ENCODE measurements at places on chromosomes 4 and X.

DNA sequence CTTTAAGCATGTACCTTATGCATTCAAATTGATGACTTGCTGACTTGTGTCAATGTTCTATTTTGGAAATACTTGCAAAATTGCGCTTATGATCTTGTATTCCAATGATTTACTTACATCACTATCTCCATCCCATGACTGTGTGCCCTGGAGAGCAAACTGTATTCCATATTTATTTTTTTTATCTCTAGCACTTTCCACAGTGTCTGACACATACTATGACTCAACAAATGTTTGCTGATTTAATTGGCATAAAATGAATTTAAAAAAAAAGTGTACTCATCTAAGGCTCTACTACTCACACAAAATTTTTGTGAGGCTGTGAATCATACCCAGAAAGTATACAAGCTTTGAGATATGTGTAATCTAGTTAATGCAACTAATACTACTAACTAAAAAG is 1066.8 kb upstream of the ADGRL3 start:
- no peak for DNase-seq

DNA sequence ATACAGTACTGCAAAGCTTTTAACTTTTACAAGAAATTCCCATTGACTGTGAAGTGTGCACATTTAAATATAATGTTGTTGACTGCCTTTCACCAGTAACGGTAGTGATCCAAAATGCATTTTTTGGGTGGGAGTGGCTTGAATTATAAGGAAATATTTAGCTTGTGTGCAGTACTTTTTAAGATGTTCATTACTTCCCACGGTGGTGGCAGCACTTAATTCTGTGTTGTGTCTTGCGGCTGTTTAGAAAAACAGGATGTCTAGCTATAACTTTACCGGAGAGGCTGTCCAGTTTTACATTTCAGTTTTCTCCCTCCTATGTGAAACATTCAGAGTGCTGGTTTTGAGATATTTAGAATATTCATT is 1.7 kb downstream of the TMEM131L start:
- no peak for DNase-seq

- DNase-seq = no peak
These were observed 120.3 kb downstream of the UNC5C start for GRCh38 chr4:95428291-95429070.

DNA sequence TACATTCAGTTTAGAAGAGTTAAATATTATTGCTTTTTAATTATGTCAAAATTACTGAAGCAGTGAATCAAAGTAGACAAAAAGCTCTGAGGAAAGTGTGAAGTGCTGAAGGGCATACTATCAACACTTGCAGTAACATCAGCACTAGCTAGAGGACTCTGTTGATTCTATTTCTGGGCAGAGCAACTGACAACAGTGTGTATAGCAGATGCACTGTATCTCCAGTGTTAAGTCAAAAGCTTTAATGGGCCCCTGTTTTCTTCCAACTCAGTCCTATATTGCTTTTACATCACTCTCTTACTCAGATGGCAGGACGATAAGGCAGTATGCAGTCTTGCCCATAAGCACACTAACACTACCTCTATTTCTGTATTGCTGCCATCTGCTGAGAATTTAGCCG is 435.2 kb upstream of the AMOT start:
- DNase-seq = no peak

DNA sequence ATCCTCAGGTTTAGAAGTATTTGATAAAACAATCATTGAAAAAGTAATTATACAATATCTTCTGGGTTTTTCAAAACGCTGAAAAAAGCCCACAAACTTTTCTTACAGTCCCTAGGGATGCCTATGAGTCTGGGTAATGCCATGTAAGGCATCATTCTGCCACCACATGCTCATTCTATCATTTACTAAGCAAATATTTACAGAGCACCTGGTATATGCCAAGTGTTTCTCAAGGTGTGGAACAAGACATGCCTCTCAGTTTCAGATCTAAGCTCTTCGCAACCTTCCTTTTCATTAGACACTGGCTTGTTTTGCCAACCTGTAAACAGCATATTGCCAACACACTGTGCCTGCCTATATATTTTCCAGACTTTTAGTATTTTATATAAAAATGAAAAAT is 17.7 kb downstream of the MID1 start:
- no peak for DNase-seq

- DNase-seq = no peak
These were observed 8.1 kb upstream of the NDST4 start for GRCh38 chr4:115121351-115122043.

DNA sequence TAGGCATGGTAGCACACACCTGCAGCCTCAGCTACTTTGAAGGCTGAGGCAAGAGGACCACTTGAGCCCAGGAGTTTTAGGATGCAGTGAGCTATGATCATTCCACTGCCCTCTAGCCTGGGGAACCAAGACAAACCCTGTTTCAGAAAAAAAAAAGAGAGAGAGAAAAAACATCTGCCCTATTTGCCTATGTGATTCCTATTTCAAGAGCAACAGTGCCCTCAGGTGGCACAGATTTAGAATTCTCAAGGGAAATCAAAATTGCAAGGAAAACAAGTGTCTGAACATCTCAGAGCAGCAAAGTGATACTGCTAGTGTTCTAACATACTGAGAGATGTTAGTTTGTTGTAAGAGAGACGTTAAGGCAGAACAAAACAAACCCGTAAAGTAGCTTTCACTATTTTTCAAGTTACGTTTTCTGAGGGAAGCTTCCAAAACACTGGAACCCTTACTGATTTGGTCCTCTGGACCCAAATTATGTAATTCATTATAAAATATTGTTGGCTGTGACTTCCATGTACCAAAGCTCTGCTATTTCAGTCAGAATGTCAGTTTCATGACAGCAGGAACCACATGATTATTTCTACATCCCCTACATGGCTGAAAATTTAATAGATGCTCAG is 7.9 kb downstream of the BDH2 start:
- DNase-seq = no peak

DNA sequence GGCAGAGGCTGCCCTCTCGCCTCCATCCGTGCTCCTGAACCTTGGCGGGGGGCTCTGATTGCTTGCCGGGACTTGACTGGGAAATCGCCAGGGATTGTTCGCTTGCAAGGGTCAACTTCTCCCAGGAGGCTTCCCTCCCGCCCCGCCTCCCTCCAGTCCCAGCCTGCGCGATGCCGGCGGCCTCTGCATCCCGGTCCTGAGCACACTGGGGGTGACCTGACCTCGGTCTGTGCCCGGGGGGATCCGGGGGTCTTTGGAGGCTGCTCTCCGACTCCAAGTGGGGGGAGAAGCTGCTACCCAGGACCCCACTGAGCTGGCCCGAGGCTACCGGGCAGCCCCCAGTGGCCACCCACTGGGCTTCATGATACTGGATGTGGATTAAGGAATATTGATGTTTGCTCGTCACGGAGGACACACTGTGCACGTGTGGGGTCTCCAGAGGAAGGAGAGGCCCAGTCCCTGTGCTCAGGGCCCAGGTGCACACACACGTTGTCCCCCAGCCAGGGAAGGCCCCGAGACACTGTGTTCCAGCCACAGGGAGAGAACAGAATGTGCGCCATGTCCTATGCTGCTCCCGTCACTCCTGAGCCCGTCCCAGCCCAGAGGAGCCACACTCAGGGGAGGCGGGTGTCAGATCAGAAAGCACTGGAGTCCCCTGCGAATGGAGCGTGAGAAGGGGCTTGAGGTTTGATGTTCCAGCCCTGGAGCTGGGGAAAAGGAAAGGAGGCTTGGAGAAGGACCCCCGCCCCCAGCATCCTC is 55.9 kb upstream of the NKX1-1 start:
- no peak for DNase-seq

DNA sequence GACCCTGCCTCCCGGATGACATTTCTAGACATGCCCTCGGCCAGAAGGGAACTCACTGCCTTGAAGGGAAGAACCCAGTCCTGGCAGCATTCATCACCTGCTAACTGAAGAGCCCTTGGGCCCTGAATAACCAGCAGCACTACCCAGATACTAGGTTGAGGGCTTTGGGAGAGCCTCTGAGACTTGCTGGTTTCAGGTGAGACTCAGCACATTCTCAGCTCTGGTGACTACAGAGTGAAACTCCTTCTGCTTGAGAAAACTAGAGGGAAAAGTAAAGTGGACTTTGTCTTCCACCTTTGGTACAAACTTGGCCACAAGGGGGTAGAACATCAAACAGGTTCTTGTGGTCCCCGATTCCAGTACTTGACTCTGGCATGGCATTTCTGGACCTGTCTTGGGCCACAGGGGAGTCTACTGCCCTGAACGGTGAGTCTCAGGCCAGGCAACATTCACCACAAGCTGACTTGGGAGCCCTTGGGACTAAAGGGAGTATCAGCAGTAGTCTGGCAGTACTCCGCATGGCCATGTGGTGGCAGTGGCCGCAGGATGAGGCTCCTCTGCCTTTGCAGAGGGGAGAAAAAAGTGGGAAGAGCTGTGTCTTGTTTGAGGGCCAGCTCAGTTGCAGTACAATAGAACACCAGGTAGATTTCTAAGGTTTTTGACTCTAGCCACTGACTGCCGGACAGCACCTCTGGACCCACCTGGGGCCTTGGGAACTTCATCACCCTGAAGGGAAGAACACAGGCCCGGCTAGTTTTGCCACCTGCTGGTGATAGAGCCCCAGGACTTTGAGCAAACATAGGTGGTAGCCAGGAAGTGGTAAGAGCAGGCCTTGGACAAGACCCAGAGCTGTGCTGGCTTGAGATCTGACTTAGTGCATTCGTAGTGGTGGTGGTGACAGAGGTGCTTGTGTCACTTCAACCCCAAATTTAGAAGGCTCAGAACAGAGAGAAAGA is 414.8 kb downstream of the OPHN1 start:
- DNase-seq = no peak

DNA sequence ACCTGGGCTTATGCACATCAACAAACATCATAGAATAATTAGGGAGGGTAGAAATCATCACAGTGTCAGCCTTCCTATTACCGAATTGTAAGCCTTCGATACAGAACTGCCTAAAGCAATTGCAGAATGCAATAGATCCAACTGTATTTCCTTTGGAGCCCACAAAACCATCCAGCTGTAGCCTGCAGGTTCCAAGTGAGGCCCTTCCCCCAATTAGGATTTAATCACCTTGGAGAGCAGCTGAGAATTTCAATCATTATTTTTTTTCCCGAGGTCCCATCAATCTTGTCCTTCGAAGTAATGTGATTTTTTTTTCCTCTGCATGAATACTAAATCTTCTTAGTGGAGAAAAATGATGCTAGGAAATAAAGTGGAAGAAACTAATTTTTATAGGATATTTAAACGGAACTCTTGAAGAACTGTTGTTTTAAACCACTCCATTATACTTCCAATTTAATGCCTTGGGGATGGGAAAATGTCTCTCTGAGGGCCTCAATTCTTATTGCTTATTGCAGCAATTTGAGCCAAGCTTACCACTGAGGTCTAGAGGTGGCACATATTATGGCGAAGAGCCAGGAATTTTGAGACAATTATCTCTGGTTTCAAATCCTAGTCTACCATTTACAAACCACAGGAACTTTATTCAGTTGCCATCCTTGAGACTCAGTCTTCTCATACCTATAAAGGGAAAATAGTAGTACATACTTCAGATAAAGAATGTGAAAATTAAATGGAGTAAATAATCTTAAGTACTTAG is 953.4 kb upstream of the IGFBP7 start:
- no peak for DNase-seq

DNA sequence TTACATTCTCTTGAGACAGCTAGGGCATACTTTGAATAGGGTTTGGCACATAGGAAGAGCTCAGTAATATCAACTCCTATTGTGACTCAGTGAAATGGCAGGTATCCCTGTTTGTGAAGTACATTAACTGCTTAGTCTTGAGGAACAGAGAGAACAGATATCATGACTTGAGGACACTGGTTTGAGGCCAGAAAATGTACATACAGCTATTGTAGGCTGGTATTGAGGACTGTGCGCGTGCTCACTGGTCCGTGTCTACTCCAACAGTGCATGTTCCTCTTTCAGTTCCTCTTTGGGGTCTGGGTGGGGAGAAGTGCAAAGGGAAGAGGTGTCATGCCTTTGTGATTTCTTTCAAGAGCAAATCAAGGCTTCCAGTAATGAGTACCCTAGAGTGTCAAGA is 34.6 kb upstream of the TBC1D9 start:
- no peak for DNase-seq

DNA sequence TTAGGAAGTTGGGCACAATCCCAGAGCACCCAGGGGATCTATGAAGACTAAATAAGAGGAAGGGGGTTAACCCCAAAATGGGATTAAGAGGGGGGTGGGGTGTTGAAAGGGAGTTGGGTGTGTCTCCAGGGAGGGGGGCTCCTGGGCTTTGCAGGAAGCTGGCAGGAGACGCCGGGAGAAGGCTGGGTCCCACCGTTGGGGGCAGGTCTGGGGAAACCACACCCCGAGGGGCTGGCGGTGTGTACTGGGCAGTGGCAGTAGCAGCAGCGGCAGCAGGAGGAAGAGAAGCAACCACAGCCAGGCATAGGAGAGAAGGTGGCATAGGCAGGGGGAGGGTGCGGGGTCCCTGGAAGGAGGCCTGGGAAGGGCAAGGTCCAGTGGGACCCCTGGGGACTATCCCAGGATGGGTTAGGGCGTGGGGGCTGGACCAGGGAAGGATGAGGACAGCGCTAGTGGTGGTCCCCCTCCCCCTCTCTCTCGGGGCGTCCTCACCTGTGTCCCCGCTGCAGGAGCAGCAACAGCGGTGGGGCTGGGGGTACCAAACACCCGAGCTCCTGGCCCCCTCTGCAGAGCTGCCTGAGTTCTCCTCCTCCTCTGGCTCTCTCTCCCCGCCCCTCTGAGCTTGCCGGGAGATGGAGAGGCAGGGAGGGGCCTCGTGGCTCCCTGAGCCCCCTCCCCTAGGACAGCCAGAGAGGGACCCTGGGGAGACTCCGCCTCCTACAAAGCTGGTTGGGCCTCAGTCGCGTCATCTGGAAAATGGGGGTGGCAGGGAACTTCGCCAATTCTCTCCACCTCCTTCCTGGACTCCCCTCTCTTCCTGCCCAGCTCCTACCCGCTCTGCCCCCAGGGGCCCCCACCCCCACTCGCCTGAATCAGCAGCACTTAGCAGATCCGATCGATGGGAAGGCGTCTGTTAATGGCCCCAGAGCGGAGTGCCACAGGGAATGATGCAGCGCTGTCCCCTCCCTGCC is at the start of gene KCND1:
KCND1 (minus strand) TSS at position 596 of the 971 bp plus-strand sequence. CDS start 1,573 bp downstream, outside the sequence.
- DNase-seq = no peak

GRCh38 chr4:48483777-48484493 is 792 bp downstream of the SLC10A4 start:
- DNase-seq = no peak

DNA sequence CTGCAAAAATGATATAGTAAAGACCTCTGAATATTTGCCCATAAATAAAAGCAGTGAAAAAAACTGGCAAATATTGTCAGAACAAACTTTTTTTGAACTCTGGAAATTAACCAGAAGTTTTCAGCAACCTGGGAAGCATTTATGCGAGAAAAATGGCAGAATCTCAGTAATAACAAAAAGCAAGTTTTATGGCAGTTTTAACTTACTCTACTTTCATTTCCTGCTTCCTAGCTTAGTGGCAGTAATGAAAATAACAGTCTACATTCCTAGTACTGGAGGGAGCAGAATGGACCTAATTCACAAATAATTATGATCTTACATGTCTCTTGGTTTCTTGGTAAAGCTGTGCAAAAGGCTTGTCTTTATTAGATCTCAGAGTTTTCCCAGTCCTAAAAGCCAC is 460.1 kb downstream of the NAF1 start:
- DNase-seq = no peak

DNA sequence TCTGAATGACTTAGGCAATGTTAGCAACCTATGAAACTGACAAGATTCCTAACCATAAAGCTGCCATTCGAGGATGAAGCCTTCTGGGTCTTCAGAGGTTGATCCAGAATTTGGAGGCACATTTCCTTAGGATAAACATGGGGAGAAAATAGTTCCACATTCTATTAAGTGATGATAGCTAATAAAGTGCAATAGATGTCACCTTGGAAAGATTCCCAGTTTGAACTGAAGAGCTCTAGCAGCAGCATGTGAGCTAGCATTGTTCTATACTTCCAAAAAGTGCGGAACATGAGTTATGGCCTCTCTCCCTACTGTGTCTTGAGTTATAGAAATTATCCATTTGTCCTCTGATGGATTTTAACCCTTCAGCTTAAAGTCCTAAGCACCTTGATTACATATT is 991.4 kb upstream of the SLIT2 start:
- DNase-seq = no peak
